Activated CD8-positive, alpha-beta memory T cell treated with anti-CD3 and anti-CD28 coated beads for 1 hour (primary cell): ENCODE measurements at places on chromosomes 5 and 9.

- DNase-seq = no peak
These were observed 30.1 kb upstream of the CXCL14 start for GRCh38 chr5:135608761-135609443.

DNA sequence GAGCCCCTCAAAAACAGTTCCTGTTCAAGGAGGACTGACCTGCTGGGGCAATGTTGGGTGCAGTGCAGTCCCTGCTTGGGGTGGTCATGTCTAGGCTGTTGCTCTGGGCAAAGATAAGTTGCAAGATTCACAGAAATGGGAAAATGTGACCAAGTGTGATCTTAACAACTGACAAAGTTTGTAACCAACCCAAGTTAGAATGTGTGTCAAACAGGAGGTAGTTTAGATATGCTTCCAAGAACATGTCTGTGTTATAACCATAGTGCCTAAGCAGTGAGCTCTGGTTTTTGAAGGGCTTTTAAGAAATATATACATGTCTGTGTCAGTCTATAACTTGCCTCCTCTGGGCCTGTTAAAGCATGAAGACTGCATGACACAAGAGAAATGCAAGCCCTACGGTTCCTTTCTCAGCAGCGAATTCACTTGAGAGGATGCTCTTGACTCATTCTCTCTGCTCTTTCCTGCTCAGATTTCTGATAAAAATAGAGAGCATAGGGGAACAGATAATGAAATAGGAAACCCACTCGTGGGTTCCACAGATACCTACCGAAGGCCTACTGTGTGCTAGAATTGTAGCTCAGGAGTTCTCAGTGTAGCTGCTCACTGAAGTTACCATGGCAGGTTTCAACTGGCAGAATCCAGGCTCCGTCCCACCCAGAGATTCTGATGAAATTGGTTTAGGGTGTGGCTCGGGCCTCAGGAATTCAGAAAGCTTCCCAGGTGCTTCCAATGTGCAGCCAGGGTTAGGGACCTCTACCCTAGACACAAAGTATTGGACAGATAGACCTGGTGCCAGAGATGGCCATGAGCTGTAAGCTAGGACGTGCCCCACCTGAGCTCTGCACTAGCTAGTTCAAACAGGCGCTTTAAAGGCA is 52.4 kb downstream of the ARHGEF37 start:
- DNase-seq = no peak

DNA sequence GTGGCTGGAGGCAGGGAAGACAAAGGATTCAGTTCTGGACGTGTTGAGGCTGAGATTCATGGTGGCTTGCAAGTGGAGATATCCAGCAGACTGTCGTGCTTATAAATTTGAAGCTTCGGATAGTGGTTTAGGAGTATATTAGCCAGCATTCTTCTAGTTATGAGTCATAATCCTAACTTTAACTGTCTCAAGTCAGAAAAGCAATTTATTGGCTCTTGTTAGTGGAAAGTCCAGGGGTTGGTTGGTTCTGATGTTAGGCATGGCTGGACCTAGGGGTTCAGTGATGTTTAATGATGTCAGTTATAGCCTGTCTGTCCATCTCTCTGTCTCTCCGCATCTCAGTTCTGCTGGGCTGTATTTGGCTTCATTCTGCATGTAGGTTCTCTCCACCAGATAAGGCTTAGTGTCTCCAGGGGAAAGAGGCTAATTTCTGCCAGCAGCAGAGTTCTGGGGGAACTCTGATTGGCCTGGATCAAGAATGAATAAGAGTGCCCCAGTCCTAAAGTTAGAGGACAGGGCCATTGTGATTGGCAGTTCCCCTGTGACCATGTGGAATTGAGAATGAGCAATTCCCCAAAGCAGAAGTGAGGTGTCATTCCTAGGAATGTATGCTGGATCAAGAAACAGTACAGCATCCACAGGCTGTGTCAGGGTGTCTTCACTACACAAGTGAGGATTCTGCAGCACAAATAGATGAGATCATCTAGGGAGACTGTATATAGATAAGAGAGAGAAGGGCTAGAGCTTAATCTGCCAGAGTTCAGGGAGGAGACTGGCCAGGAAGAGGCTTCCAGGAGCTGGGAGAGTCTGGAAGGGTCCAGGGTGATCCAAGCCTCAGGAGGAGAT is 72.9 kb upstream of the SHB start:
- no peak for DNase-seq

GRCh38 chr5:42377496-42377895 is 45.7 kb upstream of the GHR start:
- no peak for DNase-seq

DNA sequence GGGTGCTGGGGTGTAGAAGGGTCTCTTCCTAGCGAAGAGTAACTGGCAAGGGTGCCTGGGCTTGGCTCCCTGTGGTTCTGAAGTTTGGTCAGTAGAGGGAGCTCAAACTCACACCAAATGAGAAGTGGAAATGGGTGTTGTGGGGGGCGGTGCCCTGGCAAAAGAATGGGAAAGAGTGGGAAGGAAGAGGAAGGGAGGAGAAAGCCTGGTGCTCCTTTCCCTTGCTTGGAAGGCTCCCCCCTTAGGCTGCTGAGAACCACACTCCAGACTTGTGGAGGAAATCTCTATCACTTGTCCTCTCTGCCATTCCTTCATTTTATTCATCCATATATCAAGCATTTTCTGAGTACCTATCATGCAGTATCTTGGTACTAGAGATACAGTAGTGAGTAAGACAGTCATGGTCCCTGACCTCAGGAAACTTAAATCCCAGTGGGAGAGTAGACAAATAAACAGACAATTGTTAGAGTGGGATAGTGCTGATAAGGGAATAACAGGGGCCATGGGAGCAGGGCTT is 13.0 kb downstream of the SLC4A9 start:
- DNase-seq = no peak

DNA sequence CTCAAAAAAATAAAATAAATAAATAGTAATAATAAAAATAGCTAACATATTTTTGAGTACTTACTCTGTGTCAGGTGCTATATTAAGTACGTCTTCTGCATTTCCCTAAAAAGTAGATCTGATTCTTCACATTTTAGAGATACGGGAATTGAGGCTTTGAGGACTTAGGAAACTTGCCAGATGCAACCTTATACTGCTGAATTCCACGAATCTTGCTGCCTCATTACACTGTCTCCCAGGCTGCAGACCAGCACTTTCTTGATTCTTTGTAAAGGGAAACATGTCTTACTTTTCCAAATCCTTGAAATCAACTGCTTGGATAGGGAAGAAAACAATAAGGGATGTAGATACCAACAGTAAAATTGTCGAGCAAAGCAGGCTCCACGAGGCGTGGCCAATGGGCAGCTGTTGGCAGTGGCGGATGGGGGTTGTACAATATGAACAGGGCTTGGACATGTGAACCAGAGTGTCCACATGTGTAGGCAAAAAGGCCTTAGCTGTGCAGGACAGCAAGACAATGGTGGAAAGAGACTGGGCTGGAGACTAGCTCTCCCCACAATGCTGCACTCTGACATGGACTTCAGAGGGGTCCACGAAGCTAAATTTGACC is 124.3 kb upstream of the RAI14 start:
- DNase-seq = no peak

- no peak for DNase-seq
These were observed 180.5 kb upstream of the TUT7 start for GRCh38 chr9:86534572-86535258.

GRCh38 chr9:136572003-136572827 is 26.4 kb upstream of the NOTCH1 start:
- DNase-seq = no peak

DNA sequence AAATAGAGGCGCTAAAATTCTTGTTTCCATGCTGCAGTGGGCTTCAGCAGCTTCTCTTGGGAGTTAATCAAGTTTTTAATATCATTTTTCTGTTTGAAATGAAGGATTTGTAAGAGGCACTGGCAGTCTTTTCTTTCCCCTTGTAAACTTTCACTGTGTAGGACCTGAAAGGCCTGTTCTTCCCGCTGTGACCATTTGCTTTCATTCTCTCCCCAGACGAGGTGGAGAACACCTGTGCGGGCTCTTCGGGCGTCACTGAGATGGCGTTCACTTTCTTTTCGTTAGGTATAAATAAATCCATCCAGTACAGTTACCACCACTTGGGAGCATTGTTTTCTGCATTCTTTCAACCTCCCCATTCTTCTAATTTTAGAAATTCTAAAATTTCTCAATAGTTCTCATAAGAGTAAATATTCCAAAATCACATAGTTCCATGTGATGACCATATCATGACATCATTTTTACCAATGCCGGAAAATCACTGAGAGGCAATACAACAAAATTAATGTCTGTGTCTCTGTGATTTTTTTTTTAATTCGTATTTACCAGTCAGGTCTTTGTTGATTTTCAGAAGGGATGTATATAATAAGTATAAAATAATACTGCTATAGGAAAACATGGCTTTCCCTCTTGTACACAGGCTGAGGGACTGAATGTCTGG is 131.7 kb upstream of the ICE1 start:
- DNase-seq = no peak

DNA sequence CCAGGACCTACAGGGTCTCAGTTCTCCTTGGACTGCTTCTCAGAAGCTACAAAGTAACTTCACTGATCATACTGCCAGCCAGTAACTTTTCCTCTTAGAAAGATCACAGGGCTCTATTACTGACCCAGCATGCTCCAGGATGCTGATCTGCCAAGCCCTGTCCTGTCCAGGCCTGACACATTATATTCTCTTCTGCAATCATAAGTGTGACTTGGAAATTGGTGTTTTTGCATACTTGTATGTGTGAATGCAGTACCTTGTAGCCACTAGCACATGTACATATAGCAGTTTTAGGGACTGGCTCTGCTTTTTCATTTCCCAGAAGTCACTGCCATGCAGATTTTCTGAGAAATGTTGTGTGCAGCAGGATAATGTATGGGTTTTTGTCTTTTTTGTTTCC is 40.1 kb upstream of the CCNH start:
- DNase-seq = no peak

GRCh38 chr9:68741234-68741633 is 36.2 kb downstream of the PIP5K1B start:
- no peak for DNase-seq

DNA sequence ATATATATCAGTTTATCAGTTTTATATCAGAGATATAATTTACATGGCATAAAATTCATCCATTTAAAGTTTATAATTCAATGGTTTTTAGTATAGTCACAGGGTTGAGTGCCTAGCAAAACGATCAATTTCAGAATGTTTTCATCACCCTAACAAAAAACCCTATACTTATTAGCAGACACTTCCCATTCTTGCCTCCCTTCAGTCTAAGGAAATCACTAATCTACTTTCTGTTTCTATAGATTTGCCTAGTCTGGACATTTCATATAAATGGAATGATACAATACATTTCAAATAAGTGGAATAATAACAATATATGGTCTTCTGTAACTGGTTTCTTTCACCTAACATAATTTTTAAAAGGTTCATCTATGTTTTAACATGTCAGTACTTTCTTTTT is 9.6 kb upstream of the LNPEP start:
- no peak for DNase-seq

- no peak for DNase-seq
These were observed 12.9 kb downstream of the HAVCR1 start for GRCh38 chr5:157046041-157046440.

DNA sequence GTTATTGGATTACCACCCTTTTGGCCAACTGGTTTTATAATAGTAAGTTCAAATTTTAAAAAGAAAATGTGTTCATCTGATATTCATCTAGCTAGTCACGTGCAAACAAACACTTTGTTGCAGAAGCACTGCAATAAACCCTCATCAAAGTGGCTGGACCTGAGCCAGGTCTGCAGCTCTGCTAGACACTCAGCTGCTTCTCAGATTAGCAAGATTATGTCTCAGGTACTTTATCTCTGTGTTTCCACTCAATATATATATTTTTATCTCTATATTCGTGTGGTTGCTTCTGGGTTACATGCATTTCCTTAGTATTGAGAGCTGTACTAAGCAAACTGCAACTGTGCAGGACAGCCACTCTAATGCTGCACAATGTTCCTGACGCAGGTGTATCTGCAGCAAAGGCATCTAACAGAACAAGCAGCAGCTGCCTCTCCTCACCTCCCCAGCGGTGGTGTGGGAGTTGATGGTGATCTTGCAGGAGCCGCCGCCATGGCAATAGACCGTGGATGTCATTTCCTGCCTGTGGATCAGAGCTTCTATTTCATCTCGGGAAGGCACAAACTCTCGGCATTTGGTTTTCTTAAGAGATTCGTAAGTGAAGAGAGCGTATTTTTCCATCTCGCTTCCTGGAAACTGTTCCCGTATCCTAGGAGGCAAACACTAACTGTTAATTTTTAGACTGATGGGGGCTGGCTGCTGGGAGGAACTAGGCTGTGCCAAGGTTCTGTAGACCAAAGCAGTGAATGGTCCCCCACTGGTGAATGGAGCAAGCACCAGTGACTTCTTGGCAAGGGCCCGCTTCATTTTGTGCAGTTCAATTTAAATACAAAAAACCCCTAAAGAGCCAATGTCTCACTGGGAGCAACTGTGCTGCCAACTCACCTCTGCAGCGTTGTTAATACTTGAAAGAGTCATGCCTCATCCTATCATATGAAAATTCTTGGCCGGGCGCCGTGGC is 56.7 kb upstream of the RETREG1 start:
- DNase-seq = no peak

DNA sequence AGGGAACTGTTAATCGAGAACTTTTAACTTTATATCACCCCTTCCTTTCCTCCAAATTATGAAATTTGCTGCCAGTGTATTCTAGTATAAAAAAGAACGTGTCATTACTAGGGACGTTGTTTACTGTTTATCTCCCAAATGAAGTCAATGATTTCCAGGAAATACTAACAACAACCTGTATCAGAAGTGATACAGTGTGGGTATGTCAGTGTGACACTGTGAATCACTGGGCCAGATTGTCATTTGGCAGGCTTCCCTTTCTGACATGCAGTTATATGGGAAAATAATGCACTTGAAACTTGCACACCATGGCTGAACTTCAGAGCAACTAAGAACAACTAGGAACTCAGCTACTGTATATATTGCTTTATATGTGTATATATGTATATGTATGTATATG is 12.6 kb downstream of the ZNF462 start:
- no peak for DNase-seq

DNA sequence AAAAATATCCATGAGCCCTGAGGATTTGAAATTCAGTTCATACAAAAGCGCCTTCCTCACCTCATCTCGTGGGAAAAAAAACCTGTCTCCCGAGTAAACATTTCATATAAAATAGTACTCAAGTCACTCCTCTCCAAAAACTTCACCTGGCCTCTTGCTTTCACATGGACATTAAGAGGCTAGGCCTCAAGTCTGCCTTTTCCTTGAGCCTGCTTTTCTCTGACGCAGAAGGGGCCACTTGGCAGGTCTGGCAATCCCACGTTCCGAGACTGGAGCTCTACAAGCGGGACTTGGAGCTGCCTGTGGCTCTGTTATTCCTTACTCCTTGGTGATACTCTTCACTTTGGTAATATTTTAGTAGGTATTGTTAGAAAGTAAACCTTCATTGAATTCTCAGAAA is 26.9 kb upstream of the CKS2 start:
- no peak for DNase-seq

- peak; percentile 8 for DNase-seq
These were observed 13.4 kb upstream of the TNIP1 start for GRCh38 chr5:151094030-151094851.

- DNase-seq = no peak
These were observed 148.0 kb upstream of the CDH12 start for GRCh38 chr5:23001120-23001519.

DNA sequence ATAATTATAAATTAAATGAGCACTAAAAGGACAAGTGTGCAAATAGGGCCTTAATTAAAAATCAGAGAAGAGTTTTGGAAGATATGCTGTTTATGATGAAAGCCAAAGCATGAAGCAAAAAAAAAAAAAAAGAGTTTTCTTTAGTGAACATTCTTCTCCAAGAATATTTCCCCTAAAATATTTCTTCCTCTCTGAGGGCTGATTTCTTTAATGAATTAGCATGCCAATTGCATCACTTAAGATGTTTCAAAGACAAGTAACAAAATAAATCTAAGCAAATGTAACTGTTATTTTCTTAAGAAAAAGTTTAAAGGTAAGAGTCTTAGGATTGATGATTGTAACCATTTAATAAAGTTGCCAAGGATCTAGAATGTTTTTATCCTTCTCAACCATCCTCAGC is 81.6 kb upstream of the MPDZ start:
- no peak for DNase-seq
